ENCODE measurements at places on chromosomes 3 and 15. TPM values are rescaled to one million over a fixed set of nuclear protein-coding genes. Genes with fewer than 3 reads are reported as not detected.

- no peak for DNase-seq
Observed at GRCh38 chr3:76310667-76311066, 525.3 kb upstream of the ZNF717 start.

SLC22A13 gene
- 0.43 TPM for total RNA-seq

- no peak for DNase-seq
Observed at GRCh38 chr3:192577271-192577670, 150.1 kb downstream of the FGF12 start.

PLCH1 gene
- total RNA-seq, result 14.2 TPM

GRCh38 chr15:65204931-65205660 lies 6.2 kb downstream of the CILP start:
- DNase-seq, result no peak

DNA sequence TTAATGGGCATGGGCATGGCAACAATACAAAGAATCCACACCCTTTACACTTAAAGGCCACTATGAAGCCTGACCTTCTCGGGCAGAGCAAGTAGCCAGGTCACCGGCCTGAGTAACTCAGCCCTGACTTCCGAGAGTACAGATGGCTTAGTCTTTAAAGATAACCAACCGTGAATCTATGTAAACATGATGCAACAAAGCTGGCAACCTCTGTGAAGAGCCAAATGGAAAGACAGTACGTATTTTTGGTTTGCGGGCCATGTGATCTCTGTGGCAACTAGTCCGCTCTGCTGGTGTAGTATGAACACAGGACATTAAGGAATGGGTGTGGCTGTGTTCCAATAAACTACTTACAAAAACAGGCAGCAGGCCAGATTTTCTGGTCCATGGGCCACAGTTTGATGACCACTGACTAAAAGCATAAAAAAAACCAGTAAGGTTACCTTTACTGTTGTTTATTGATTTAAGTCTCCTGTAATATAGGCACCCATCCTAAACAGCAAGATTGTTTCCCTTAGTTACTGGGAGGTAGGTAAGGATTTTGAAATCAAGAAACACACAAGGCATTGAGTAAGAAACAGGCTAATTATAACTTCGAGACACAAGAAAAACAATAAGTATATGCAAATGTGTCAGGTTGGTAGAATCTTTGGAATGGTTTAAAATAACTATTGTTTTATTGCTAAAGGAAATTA lies 14.5 kb downstream of the RIOX2 start:
- peak; percentile 95 for DNase-seq

GRCh38 chr3:18556503-18557135 lies 131.5 kb upstream of the SATB1 start:
- DNase-seq, result no peak

DNA sequence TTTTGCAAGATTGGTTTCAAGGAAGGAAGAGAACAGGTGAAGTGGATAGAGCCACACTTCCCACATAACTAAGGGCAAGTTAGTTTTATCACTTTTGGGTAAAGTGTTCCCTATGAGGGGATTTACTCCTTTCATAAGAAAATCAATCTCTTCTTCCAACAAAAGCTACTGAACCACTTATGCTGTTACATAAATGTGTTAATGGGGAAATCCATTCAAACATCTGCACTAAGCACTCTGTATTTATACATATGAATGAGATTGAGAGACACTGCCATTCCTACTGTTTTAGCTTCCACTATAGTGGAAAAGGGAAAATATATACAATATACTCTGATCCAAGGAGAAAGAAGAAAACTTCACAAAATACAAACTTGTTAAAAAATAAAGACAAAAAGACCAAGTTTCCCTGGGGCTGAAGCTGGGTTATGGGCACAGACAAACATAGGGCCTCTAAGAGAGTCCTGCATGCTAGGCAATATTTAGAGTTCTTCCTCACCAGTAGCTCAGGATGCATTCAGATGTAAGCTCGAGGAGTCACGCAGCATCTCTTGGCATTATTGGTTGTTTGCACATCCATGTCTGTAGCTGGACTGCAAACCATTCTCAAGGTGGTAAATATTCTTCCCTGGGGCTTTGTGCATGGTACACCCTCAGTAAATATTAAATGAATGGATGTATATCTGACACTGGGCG lies 454.2 kb downstream of the FGF12 start:
- DNase-seq, result no peak

MAP3K13 gene
- total RNA-seq, result 11.6 TPM

DNA sequence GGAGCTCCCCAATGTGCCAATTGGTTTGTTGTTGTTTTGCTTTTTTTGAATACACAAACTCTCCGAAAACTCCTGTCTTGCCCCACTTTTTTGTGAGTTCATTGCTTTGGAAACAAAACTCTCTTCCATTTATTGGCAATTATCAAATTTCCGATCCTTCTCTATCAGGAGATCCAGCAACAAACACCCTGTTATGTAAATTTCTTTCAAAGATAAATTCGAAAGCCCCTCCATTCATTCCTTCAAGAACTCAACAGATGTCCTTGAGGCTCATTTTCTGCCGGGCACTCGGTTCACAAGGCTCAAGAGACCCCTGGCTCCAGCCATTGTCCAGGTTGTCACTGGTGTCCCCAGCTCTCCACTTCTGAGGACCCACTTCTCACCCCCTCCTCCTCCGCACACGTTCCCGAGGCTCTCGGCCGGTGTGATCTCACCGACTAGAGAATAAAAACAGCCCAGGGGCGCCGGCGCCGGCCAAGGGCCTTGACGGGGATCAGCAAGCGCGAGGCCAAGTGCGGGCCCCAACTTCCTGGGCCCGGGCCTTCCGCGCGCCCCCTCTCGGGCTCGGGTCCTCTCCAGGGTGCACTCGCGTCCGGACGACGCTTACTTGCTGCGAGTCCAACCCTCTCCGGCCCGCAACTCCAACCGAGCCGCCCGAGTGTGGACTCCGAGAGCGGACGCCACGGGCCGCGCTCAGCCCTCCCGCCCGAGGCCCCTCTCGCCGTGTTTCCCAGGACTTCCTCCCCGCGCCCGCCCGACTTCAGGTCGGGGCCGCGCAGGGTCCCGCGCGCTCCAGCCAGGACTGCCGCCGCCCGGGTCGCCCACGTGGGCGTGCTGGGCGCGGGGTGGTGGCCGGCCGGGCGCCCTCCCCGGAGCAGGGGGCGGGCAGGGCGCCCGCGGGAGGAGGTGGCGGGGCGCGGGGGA lies 533 bp upstream of the SMAD3 start:
- DNase-seq, result no peak

GRCh38 chr3:16064642-16065414 lies 109.7 kb upstream of the GALNT15 start:
- DNase-seq, result peak; percentile 91

WNT7A gene
- total RNA-seq, result not detected

GOLGA8J gene
- not detected for total RNA-seq

DNA sequence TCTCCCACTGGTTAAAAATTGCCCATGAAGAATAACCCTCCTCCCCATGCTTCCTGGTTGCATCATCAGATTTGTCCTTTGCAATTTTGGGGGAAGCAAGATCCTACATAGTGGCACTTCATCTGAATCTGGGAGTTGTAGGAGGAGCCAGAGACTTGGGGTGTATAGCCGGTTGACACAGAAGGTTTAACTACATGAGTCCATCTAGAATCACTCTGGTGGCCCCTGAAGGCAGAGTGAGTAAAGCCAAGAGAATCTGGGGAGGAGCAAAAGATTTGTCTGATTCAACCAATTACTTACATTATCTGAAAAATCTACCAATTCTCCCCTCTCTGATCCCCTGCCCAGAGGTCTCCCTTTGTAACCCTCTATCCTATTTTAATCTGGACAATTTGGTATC lies 50.1 kb downstream of the SYN2 start:
- DNase-seq, result no peak

- no peak for DNase-seq
Observed at GRCh38 chr3:14583548-14584091, 43.5 kb upstream of the GRIP2 start.

- no peak for DNase-seq
Observed at GRCh38 chr15:48297668-48298067, 33.6 kb upstream of the DUT start.

- DNase-seq, result peak; percentile 79
Observed at GRCh38 chr15:80317389-80318182, 65.6 kb upstream of the CTXND1 start.

- no peak for DNase-seq
Observed at GRCh38 chr15:70309716-70310115, 212.0 kb upstream of the TLE3 start.

CACNA2D2 gene
- not detected for total RNA-seq

DNA sequence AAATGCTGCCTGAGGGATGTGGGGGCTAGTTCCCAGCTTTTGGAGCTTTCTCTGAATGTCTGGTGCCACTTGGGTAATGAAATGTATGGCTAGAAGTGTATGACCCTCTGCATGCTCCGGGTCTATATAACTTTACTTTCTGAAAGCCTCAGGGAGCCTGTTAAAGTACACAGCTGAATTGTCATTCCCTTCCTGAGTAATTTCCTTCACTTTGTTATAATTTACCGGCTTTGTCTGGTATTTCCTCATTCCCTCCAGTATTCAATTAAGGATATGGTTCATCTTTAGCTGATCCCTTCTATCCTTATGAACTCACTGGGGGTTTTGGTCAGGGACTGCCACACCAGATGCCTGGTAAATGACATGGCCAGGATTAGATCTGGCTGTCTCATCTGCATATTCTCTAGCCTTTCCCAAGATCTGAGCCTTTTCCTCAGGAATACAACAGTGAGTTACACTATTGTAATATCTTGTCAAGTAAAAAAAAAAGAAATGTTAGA lies 620.3 kb downstream of the ZPLD1 start:
- no peak for DNase-seq

DNA sequence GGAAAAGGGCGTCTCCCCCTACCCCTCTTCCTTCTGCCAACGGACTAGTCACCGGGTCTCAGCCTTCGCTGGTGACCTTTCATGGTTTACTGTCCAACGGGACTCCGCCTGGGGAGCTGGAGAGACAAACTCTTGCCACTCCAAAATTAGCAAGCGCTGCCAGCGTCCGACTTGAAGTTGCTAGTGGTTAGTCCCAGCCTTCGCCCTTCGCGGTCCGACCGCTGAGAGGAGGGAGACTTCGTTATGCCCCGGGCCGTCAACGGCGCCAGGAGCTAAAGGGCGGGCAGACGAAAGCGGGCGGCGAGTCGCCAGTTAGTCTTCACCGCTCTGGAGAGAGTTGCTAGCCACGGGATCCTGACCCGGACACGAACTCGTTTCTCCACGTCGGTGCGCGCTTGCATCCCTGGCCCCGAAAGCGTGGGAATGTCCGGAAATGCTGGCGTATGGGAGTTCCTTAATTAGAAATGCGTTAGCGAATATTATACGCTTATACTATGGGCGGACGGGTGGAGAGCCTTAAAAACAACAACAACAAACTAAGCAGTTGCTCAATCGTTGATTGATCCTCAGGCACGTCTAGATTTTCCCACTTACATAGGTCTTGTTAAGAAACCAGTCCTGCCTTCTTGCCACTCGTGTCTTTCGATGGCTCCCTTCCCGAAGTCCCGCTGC lies 716 bp downstream of the SMC4 start:
- peak; percentile 74 for DNase-seq

GNAT1 gene
- total RNA-seq, result not detected

GRCh38 chr3:19934098-19934566 lies at the start of gene EFHB:
Gene EFHB (minus strand): TSS chr3:19934217. CDS start chr3:19934018, 199 bp downstream.
- peak; percentile 50 for DNase-seq

NFKBIZ gene
- 126 TPM for total RNA-seq
